CD14-positive monocyte (primary cell): ENCODE measurements at places on chromosomes 11 and 22. TPM values are rescaled to one million over a fixed set of nuclear protein-coding genes. Genes with fewer than 3 reads are reported as not detected.

OR10A2 gene
- polyA plus RNA-seq = not detected

- no peak overlapping the region for H3K27ac ChIP-seq
- H3K4me3 ChIP-seq = no peak overlapping the region
Observed at GRCh38 chr22:22769434-22770279, 118.0 kb upstream of the IGLL5 start.

ESAM gene
- polyA plus RNA-seq = 0.36 and 0.49 TPM in 2 replicates

SPI1 gene
- polyA plus RNA-seq = 223 TPM

CRYBA4 gene
- polyA plus RNA-seq = not detected

- no peak overlapping the region for H3K4me3 ChIP-seq
- no peaks in the 10 kb centered on the region for H3K4me1 ChIP-seq
- no peak overlapping the region for H3K27ac ChIP-seq
- no peaks in the 10 kb centered on the region for H3K36me3 ChIP-seq
Observed at GRCh38 chr11:12540913-12541582, 133.2 kb upstream of the TEAD1 start.

DNA sequence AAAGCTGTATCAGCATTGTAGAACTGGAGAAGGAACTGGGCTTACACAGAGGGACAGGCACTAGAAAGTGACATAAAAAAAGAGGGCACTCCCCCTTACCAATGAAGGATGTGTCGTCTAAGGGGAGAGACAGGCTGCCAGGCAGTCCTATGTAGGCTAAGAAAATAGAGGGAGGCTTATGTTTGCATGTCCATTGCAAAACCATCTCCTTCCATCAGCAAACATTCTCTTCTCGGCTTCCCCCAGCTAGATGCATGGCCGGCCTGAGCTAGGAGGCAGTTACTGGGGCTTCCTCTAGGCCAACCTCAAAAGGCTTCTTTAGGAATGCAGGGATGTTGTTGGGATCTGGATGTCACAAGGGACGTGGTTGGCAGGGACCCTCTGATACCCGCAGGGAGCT is 139.1 kb downstream of the PKNOX2 start:
- H3K4me1 ChIP-seq = no peaks in the 10 kb centered on the region
- no peaks in the 10 kb centered on the region for H3K36me3 ChIP-seq
